Right hindlimb (tissue), 1 donor: ENCODE measurements at places on chromosomes 12 and 14.
A peak's percentile ranks its signal among the peaks of the same experiment; 100 is the strongest.

DNA sequence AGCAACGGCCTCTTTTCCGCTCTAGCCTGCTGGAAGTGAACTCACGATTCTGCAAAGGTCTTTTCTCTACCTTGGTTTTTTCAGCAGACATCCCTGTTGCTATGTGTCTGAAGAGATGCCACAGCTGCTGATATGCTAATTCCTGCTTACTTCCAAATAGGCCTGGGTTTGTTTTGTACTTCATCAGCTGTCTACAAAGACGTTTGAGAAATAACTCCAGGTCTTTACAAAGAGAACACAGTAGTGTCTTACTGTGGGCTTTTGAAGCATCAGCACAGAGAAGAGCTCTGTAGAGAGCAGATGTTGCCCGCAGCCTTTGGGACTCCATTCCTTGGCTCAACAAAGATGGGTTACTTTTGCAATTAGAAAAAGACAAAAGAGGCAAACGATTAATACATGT lies 1366.5 kb downstream of the AACS start:
- no peak for DNase-seq

- DNase-seq, result no peak
These were observed 33.0 kb upstream of the ATP2A2 start for GRCh38 chr12:110248096-110248447.

GRCh38 chr14:100896369-100897060 lies 7.0 kb downstream of the RTL1 start:
- peak; percentile 20 for DNase-seq

DNA sequence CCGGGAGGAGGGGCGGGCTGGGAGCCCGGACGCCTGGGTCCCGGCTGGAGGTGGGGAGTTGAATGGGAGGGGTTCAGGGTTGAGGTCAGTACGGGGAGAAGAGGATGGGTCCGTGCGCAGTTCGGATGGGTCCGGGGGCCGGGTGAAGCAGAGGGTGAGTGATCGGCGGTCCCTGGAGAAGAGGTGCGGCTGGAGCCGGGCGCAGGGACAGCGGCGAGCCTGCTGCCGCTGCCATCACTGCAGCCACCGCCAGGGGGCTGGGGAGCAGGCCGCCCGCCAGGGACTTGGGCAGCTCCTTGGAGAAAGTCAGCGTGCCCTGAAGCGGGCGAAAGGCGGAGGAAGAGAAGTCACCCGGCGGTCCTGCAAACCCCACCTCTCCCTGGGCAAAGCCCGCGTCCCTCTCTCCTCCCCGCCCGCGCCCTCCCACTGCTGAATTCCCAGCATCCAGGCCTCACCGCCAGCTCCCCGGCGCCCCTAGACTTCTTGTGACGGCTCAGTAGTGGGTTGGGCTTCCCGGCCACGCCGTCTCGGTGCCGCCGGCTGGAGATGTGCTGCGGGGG lies 6.0 kb upstream of the GPR84 start:
- peak; percentile 90 for DNase-seq

DNA sequence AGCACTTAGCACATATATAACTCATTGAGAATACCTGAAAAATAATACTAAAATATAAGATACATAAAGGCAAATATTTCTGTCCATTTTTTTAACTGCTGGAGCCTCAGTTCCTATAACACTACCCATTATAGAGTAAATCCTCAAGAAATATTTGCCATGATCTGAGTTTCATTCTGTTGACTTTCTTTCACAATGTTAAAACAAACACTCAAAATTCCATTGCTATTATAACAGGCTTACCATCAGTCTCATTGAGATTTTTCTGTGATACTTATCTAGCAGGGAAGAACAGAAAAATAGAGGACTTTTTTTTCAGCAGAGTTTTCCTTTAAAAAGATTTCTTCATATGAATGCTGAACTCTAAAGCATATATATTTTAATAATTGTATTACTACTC lies 24.5 kb downstream of the LMO3 start:
- DNase-seq, result no peak

DNA sequence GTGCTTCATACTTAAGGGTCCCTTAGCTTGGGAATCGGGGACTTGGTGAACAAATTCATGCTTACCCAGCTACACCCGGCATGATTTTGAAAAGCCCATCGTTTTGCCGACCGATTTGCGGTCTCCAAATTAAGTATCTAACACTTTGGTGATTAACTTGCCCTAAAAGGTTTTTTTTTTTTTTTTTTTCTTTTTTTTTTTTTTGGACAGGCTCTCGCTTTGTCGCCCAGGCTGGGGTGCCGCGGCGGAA lies 843 bp upstream of the HSP90AA1 start:
- DNase-seq, result no peak

- no peak for DNase-seq
These were observed 19.4 kb downstream of the ACVRL1 start for GRCh38 chr12:51926718-51927117.

DNA sequence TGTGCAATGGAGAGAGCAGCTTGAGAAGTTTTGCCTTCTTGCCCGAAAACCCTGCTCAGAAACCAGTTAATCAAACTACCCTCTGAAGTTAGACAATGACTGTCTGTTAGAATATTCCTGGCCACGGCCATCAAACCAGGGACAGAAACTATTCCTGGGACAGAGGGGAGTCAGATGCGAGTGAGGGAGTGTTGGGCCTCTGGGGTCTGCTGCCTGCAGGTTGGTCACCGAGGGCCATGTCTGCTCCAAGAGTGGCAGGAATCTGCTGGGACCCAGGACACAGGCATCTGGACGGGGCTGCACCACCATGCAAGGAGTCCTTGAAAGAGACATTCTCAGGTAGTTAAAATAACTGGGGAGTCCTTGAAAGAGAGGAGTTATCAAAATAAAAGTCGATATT lies 16.9 kb upstream of the EIF2B2 start:
- DNase-seq, result no peak

- no peak for DNase-seq
These were observed 11.2 kb downstream of the BCL2L14 start for GRCh38 chr12:12081836-12082497.
